ENCODE measurements at places on chromosomes 7 and 10. TPM values are rescaled to one million over a fixed set of nuclear protein-coding genes. Genes with fewer than 3 reads are reported as not detected.

- no peaks in the 10 kb centered on the region for H3K36me3 ChIP-seq
- H3K27ac ChIP-seq: no peak overlapping the region
- no peak for DNase-seq
- H3K4me1 ChIP-seq: no peaks in the 10 kb centered on the region
Observed at GRCh38 chr7:75654855-75655254, 83.9 kb downstream of the HIP1 start.

KCNIP2 gene
- 1.3 TPM for polyA plus RNA-seq

DNA sequence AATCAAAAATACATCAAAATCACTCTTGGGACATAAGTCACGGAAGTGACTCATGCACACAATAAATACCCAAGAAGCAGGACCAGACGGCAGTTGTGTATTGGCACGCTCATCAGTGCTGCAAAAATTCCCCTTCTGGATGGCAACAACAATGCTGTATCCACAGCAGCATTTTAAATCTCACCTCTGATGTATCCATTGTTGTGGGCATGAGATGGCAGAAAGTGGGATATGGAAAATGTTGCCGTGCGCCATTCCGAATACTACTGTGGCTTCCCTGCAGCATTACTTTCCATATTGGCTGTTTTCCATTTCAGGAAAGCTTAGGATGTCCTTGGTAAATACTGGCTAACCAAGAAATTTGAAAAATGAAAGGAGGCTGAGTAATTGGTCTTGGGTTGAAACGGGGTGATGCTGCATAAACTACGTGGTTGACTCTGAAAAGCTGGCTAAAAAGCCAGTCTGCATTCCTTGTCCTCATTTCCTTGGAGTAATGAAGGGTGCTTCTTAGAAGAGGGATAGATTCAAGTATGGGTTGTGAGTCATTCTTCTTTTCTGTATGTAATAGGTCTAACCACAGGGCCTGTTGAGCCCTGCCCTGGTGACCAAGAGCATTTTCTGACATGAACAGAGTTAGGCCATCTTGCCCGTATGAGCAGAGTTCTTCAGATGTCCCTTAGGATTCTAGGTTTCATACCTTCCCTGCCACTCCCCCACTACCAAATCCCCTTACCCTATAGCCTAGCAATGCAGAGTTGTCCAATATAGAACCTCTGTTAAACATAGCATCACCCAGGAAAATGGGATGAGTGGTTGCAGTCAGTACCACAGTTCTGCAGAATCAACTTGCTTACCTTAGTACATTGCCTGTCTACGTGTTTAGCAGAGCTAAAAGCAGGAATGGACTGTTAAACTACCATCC lies 36.3 kb upstream of the TOMM7 start:
- H3K4me3 ChIP-seq: no peak overlapping the region
- DNase-seq: no peak
- peaks cover 10% of the 10 kb centered on the region for H3K4me1 ChIP-seq

DNA sequence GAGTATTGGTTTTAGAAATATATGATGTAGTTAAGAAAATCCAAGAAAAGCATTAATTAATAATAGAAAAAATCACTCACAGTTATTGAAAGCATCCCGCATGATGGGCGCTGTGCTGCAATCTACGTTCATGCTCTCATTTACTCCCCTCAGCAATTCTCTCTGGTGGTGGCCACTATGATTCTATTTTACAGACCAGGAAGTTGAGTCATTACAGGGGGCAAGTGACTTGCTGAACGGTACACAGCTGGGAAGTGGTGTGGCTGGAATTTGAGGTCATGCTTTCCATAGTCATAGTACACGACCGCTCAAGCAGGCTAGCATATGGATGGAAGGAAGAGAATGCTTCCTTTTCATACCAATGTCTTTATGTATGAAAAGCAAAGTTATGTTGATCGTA lies 117.4 kb downstream of the TES start:
- no peaks in the 10 kb centered on the region for H3K27me3 ChIP-seq
- no peak overlapping the region for H3K4me3 ChIP-seq
- no peaks in the 10 kb centered on the region for H3K4me1 ChIP-seq
- no peak overlapping the region for H3K27ac ChIP-seq

DGKB gene
- 0.09 TPM for polyA plus RNA-seq

PDK4 gene
- polyA plus RNA-seq: 153 TPM

FZD1 gene
- polyA plus RNA-seq: 2.8 TPM

DNA sequence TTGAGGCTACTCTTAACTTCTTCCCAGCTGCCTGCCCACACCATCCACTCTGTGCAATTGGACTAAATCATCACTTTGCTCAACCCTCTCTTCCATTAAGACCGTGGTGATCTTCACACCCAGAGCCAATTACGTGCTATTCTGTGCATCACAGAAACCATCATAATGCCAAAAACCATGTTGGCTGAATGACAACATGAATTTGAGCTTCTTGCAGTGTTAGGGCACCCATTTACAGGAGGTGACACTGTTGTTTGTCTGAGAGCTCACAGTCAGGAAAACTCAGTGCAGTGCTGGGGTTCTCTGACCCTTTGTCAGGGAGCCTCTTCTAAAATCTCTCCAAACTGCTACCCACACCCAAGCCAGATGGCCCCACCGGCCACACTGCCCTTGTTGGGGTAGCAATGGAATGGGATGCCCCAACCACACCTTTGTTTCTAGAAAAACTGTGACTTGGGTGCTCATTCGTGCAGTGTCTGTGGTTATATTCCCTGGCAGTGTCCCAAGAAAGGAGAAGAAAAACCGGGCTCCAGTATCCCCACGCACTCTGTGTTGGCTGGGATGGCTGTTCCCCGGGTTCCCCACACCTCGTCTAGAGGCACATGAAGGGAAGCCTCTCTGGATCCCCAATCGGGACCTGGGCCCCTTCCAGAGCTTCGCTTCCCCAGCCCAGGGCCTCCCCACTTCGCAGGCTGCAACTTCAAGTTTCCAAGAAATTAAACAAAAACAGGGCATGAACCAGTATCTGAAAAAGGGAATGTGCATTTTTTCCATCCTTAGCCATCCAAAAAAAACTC lies 2.0 kb upstream of the TNS3 start:
- H3K4me3 ChIP-seq: no peak overlapping the region
- peaks cover 14% of the 10 kb centered on the region for H3K4me1 ChIP-seq
- H3K36me3 ChIP-seq: no peaks in the 10 kb centered on the region
- H3K27ac ChIP-seq: no peak overlapping the region
- peaks cover 52% of the 10 kb centered on the region for H3K27me3 ChIP-seq
- no peak for DNase-seq

DNA sequence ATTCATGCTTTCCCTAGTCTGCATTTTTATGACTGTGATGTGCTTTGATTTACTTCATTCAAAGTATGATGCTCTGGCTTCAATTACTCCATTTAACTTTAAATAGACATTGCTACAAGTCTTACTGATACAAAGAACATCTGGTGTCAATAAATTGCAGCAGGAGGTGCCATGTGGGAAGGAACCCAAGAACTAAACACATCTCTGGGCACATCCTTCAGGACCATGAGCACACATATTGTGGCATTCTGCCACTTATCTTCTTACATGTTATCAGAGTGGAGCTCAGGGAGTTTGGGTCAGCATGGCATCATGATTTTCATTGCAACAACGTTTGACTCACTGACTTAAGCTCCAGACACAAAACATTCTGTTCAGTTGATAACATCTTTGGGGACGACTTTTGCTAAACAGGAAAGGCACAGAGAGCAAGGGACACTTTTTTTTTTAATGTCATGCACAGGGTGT lies 227.0 kb downstream of the DKK1 start:
- no peaks in the 10 kb centered on the region for H3K4me1 ChIP-seq
- no peaks in the 10 kb centered on the region for H3K27me3 ChIP-seq
- DNase-seq: no peak
- H3K27ac ChIP-seq: no peak overlapping the region
- H3K4me3 ChIP-seq: no peak overlapping the region

CNTNAP2 gene
- polyA plus RNA-seq: 5.1 TPM

DNA sequence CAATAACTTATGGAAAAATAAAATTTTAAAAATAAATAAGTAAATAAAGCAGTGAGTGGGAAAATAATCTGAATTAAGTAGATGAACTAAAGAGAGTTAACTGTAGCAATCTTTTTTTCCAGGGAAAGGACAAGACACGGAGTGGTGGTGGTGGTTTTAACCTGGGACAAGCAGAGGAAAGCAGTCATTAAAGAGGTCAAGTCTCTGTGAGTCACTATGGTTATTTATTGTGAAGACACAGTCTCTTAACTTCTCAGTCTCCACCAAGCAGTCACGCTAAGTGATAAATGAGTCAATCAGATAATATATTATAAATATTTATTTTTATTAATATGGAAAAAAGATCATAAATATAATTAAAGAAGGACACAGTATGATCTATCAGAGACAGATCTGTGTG lies 228.1 kb upstream of the MEOX2 start:
- H3K36me3 ChIP-seq: no peaks in the 10 kb centered on the region
- H3K27ac ChIP-seq: no peak overlapping the region
- no peak for DNase-seq
- H3K27me3 ChIP-seq: no peaks in the 10 kb centered on the region

GRCh38 chr10:102604439-102604841 lies 39.8 kb upstream of the TRIM8 start:
- H3K27ac ChIP-seq: no peak overlapping the region
- no peak overlapping the region for H3K4me3 ChIP-seq
- no peak for DNase-seq

All from thymus (tissue), 14 donors.